ENCODE measurements at places on chromosomes 7 and 10. TPM values are rescaled to one million over a fixed set of nuclear protein-coding genes. Genes with fewer than 3 reads are reported as not detected.

GRCh38 chr10:73788864-73789658 lies 3.7 kb downstream of the ZSWIM8 start:
- peaks cover 58% of the 10 kb centered on the region for H3K36me3 ChIP-seq
- no peak for DNase-seq
- H3K27ac ChIP-seq = no peak overlapping the region
- no peak overlapping the region for H3K4me3 ChIP-seq
- no peaks in the 10 kb centered on the region for H3K27me3 ChIP-seq

GRCh38 chr7:3682028-3682710 lies 381.1 kb downstream of the SDK1 start:
- H3K4me3 ChIP-seq = no peak overlapping the region
- H3K27ac ChIP-seq = no peak overlapping the region
- peak; percentile 50 for DNase-seq
- no peaks in the 10 kb centered on the region for H3K36me3 ChIP-seq
- no peaks in the 10 kb centered on the region for H3K4me1 ChIP-seq

DNA sequence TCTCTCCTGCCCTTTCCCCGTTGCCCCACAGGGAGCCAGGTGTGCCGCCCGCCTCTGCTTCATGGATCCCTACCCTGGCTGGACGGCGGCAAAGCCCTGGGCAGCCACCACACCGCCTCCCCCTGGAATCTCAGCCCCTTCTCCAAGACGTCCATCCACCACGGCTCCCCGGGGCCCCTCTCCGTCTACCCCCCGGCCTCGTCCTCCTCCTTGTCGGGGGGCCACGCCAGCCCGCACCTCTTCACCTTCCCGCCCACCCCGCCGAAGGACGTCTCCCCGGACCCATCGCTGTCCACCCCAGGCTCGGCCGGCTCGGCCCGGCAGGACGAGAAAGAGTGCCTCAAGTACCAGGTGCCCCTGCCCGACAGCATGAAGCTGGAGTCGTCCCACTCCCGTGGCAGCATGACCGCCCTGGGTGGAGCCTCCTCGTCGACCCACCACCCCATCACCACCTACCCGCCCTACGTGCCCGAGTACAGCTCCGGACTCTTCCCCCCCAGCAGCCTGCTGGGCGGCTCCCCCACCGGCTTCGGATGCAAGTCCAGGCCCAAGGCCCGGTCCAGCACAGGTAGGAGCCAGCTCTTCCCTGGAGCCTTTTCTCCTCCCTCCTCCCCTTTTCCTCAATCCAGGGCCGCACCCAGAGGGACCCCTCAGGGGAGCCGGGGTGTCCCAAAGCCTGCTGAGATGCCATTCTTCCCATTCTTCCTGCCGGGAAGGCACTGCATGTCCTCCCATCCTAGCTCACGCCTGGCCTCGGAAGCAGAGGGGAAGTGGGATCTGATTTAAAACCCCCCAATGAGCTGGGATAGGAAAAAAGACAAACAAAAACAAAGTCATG lies 4.0 kb downstream of the GATA3 start:
- no peak for DNase-seq
- no peaks in the 10 kb centered on the region for H3K36me3 ChIP-seq
- no peak overlapping the region for H3K4me3 ChIP-seq
- H3K4me1 ChIP-seq = peaks cover 25% of the 10 kb centered on the region
- peaks cover 99% of the 10 kb centered on the region for H3K27me3 ChIP-seq

- no peak overlapping the region for H3K27ac ChIP-seq
- no peak for DNase-seq
- no peak overlapping the region for H3K4me3 ChIP-seq
- peaks cover 8% of the 10 kb centered on the region for H3K4me1 ChIP-seq
- peaks cover 18% of the 10 kb centered on the region for H3K27me3 ChIP-seq
Observed at GRCh38 chr7:35261041-35261440, 7.1 kb upstream of the TBX20 start.

GRCh38 chr7:106779877-106780276 lies 85.2 kb upstream of the PIK3CG start:
- DNase-seq = peak; percentile 55
- H3K27ac ChIP-seq = no peak overlapping the region
- no peaks in the 10 kb centered on the region for H3K36me3 ChIP-seq

DNA sequence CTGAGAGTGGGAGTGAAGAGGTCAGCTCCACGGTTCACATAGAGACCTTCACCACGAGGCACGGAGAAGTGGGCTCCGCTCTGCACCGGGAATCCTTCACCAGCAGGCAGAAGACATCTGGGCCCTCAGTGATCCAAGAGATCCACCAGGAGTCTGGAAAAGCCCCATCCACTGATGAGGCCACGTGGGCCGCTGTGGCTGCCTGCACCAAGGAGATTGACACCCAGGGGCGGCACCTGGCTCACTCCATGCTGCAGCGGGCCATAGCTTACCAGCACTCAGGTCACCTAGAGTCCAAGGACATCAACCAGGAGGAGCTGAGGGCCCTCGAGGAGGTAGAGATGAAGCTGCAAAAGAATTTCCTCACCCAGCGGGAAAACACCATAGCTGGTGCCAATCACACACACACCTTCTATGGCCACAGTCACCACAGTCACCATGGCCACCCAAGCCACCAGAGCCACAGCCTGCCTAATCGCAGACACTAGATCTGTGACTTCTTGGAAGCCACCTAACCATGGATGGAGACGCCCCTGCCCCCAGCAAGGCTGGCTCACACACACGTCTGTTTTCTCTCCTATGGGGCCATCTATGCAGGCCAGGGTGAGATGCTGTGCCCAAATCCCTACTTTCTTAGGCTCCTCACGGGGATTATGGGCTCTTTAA lies 694 bp downstream of the C10orf62 start:
- H3K27ac ChIP-seq = no peak overlapping the region
- H3K4me3 ChIP-seq = no peak overlapping the region
- no peaks in the 10 kb centered on the region for H3K27me3 ChIP-seq
- DNase-seq = no peak

- H3K4me1 ChIP-seq = no peaks in the 10 kb centered on the region
- no peaks in the 10 kb centered on the region for H3K36me3 ChIP-seq
- DNase-seq = no peak
- no peak overlapping the region for H3K27ac ChIP-seq
Observed at GRCh38 chr7:21184942-21185652, 242.8 kb upstream of the SP4 start.

GRCh38 chr7:30630986-30631385 lies 36.3 kb downstream of the GARS1 start:
- no peaks in the 10 kb centered on the region for H3K27me3 ChIP-seq
- DNase-seq = no peak
- no peak overlapping the region for H3K27ac ChIP-seq
- H3K4me1 ChIP-seq = no peaks in the 10 kb centered on the region
- no peak overlapping the region for H3K4me3 ChIP-seq

- peaks cover 15% of the 10 kb centered on the region for H3K4me1 ChIP-seq
- no peaks in the 10 kb centered on the region for H3K27me3 ChIP-seq
- H3K36me3 ChIP-seq = peaks cover 9% of the 10 kb centered on the region
- H3K4me3 ChIP-seq = peak overlapping the region; percentile 96
- DNase-seq = no peak
Observed at GRCh38 chr7:135662123-135662372, 266 bp upstream of the STMP1 start.

GRCh38 chr7:45000093-45001032 lies at the start of gene CCM2:
CCM2 (plus strand) TSS chr7:45000201; CDS start chr7:45000334, 133 bp downstream.
- peak within 1 kb of the TSS; percentile 91 for H3K4me3 ChIP-seq
- peak; percentile 79 for DNase-seq
- peaks cover 27% of the 10 kb centered on the region for H3K4me1 ChIP-seq
- no peaks in the 10 kb centered on the region for H3K27me3 ChIP-seq
- no peaks in the 10 kb centered on the region for H3K36me3 ChIP-seq

DNA sequence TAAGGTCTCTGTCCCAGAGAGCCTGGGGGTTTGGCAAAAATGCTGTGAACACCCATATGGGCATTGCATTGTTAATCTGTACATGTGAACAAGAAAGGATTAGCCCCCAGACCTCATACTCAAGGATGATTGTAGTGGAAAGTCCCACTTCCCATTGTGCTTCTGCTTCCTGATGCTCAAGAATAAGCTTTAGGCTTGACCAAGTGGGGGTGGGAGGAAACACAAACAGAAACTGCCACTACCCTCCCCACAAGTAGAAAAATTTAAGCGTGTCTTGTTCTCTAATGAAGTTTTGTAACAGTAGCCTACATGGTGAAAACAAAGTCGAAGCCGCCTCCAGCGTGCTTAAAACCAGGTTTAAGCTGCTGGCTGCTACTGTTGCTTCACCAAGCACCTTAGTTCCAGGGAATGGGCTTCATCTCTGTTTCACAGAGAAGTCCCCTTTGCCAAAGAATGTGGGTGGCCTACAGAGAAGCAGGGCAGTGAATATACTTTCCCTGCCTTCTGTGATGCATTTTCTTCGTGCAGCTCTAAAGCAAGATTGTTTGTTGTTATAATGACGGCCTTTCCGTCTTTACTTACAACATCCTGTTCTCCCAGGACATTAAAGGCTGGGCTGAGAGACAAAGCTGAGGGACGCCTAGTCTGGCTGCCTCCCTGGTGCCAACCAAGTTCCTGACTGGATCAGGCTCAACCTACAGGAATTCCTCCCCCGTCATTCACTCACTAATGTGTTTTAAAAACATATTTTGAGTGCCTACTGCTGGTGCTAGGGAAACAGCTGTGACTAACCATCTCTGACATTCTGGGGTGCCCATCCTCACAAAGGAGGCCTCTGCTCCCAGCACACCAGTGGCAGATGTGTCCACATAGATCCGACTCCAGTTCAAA lies 32.1 kb upstream of the CCSER2 start:
- no peaks in the 10 kb centered on the region for H3K36me3 ChIP-seq
- no peaks in the 10 kb centered on the region for H3K27me3 ChIP-seq
- no peak overlapping the region for H3K27ac ChIP-seq
- H3K4me3 ChIP-seq = no peak overlapping the region

MYPN gene
- 0.37 TPM for total RNA-seq

SFRP5 gene
- total RNA-seq = 4.6 TPM

CPN1 gene
- total RNA-seq = not detected

MYOZ1 gene
- not detected for total RNA-seq

LIPK gene
- total RNA-seq = not detected

ARHGEF35 gene
- not detected for total RNA-seq
